Stimulated activated CD8-positive, alpha-beta memory T cell treated with anti-CD3 and anti-CD28 coated beads, Interleukin-4, amount 100 ng/mL, for 48 hours (primary cell): ENCODE measurements at places on chromosomes 1 and 21.
A peak's percentile ranks its signal among the peaks of the same experiment; 100 is the strongest.

GRCh38 chr21:44517175-44517899 lies 22.7 kb downstream of the KRTAP10-1 start:
- peak; percentile 54 for DNase-seq

DNA sequence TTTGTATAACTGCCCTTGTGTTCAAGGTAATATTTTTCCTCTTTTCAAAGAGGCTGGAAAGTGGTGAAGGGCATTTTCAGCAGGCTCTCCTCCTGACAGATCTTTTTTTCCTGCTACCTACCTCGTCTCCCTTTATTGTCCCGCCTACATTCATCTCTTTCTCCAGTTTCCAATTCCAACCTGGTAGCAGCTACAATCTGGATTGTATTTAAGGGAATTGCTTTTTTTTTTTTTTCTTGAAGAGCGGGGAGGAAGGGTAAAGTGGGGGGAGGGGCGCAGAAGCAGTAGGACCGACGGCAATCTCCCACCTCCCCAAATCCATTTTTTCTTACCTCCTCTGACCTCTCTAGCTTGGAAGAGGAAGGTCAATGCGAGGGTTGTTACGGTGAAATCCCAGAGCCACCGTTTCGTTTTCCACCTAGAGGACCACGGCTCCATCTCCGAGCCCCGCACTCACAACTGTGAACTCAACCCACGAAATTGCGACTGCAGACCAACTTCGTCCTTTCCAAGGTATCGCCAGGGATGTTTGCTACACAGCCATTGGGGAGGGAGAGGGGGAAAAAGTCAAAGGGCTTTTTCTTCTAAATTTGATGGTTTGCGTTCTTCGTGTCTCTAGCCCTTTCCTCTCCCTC lies 464 bp downstream of the COL11A1 start:
- no peak for DNase-seq

DNA sequence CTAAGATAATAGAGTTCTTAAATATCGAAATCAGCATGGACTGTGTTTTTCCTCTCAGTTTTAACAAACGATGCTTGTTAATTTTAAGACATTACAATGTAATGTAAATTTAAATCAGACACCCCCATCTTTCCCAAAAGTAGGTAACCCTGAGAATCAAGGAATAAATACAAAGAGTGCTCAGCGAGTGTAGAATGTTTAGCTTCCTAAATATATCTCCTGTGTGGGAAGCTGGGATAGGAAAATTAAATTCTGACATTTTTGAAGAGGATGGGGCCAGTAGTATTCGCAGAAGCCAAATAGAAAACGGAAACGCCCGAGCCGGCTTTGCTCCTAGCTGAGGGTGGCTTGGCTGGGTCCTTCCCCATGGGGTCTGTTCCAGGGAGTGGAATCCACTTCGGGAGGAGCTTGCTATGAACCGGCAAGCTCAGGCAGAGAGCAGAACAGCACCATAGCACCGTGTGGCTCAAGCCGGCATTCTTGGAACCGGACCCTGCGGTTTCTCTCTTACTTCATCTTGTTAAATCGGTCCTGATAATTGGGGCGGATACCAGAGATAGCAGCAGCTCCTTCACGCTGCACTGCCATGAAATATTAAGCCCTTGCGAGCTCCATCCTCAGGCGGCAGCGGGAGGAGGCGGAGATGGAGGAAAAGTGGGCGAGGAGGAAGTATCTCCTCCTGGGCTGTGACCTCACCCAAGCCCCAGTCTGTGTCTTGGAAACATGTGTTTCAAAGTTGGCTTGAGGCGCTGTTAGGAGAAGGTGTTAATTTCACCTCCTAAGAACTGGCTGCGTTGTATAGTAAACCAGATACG lies 24.9 kb downstream of the MAP3K7CL start:
- no peak for DNase-seq

- DNase-seq, result peak; percentile 86
These were observed 25.9 kb downstream of the S100A6 start for GRCh38 chr1:153509729-153510354.

- DNase-seq, result no peak
These were observed 14.6 kb upstream of the C1orf146 start for GRCh38 chr1:92203105-92203504.
